Stomach (tissue), 19 donors: ENCODE measurements at places on chromosomes 1 and 21. TPM values are rescaled to one million over a fixed set of nuclear protein-coding genes. Genes with fewer than 3 reads are reported as not detected.

- no peaks in the 10 kb centered on the region for H3K4me1 ChIP-seq
- DNase-seq, result peak; percentile 56
- no peaks in the 10 kb centered on the region for H3K27me3 ChIP-seq
- no peak overlapping the region for H3K4me3 ChIP-seq
- H3K36me3 ChIP-seq, result peaks cover 6% of the 10 kb centered on the region
Observed at GRCh38 chr1:45493116-45493697, 2.2 kb upstream of the TESK2 start.

DNA sequence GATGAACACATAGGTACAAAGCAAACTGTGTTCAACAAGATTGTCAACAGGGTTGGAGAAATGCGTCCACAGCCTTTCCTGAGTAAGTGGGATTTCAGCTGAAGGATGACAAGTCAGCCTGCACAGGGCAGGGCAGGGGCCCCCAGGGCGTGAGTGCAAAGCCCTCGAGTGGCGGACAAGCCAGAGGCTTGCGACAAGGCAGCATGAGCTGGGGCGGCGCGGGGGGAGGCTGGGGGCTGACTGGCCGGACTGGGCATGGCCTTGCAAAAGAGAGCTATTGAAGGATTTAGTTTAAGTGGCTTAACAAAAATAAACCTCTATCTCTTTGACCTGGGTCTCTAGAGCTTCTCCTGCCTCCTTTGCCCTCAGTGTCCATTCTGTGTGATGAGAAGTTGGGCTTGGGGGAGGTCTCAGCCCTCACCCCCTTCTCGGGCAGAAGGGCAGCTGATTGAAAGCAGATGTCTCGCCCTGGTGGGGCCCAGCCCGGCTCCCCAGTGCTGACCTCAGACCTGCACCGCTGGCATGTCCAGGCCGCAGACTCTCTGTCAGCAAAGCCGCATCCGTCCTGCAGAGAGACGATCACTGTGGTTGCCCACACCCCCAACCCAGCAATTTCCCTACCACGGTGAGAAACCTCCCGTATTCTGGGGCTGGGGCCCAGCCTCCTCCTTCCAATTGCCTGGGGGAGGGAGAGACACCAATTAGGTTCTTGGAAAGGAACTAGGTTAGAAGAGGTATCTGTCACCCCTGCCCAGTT is 24.3 kb upstream of the EPS8L3 start:
- peaks cover 47% of the 10 kb centered on the region for H3K4me1 ChIP-seq
- no peak overlapping the region for H3K27ac ChIP-seq
- DNase-seq, result peak; percentile 26
- no peaks in the 10 kb centered on the region for H3K36me3 ChIP-seq

DNA sequence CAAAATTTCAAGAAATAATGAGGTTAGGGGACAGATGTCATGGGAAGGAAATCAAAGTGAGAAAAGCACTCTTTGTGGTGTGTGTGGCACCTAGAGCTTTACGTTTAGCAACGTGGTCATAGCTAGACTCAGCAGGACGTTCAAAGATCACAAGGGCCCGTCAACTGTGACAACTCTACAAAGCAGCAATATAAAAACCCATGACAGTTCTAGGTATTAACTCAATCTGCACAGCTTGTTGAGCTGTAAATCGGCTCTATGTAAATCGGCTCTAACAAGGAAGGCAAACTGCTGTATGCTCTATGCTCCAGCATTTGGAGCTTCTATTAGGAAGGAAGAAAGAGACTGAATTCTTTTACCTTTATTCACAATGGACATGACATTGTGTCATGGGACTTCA is 64.8 kb downstream of the TP53BP2 start:
- no peak overlapping the region for H3K27ac ChIP-seq
- DNase-seq, result no peak
- H3K4me3 ChIP-seq, result no peak overlapping the region
- peaks cover 8% of the 10 kb centered on the region for H3K4me1 ChIP-seq
- H3K27me3 ChIP-seq, result no peaks in the 10 kb centered on the region
- H3K36me3 ChIP-seq, result peaks cover 20% of the 10 kb centered on the region

CD5L gene
- polyA plus RNA-seq, result not detected

NUP210L gene
- not detected for polyA plus RNA-seq

S1PR1 gene
- 8.4 TPM for polyA plus RNA-seq
